H4 (cell line): ENCODE measurements at places on chromosomes 7 and 10. TPM values are rescaled to one million over a fixed set of nuclear protein-coding genes. Genes with fewer than 3 reads are reported as not detected.

HMX2 gene
- 0.27 TPM in 1 of 2 replicates, not detected in the other for total RNA-seq

CDC14C gene
- total RNA-seq = 0.06 TPM in 1 of 2 replicates, not detected in the other

GRCh38 chr7:7761974-7762779 lies 43.8 kb upstream of the RPA3 start:
- peak; percentile 72 for DNase-seq

GRCh38 chr7:130949550-130949949 lies 215.5 kb upstream of the KLF14 start:
- no peak for DNase-seq

- DNase-seq = no peak
Measured at GRCh38 chr7:108368466-108368865, 87.8 kb downstream of the NRCAM start.

DNA sequence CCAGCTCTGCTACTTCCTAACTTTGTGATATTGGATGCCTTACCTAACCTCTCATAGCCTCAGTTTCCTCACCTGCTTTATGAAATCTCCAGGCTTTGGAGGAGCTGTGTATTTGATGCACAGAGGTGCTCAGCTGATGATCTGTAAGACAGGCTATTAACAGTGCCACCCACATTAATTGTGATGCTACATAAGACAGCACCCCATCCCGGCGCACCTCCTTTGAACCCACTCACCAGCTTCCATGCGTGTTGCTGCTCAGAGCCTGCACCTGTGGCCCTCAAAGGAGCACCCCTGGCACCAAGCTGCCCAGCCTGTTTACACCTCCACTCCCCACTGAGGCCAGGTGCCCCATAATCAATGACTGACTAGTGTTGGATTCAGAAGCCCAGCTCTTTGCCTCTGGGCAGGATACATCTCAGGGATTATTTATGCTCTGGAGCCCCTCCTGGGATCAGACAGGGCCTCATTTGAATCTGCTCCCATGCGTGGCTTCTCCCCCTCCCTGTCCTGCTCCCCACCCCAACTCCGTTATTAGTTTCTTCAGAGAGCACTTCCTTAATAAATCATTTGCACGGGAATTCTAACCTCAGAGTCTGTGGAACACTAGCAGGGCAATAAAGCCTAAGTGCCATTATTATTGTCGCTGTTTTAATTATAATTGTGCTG lies 87.7 kb downstream of the GFRA1 start:
- DNase-seq = no peak

GRCh38 chr7:154287356-154287755 lies 235.2 kb downstream of the DPP6 start:
- DNase-seq = no peak

DNA sequence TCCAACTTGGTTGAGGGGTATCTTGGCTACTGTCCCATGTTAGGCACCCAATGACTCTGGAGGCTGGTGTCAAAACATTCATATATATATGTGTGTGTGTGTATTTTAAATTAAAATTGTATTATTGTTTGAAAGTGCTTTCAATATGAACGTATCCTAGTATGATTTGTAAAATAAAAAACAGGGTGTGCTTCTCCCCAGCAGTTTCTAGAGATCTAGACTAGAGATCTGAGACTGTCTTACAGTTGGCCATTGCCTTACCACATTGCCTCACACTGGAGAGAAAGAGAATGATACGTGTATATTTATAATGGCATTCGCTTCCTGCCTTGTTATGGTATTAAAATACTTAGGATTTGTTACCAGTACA lies 1.2 kb downstream of the BAG3 start:
- peak; percentile 73 for DNase-seq

- no peak for DNase-seq
Measured at GRCh38 chr7:141262101-141263090, 188.5 kb downstream of the TMEM178B start.
